ENCODE measurements at places on chromosomes 12 and 14. TPM values are rescaled to one million over a fixed set of nuclear protein-coding genes. Genes with fewer than 3 reads are reported as not detected.

Gene SUDS3
- 22.1 TPM for total RNA-seq

Gene PTCSC3
- total RNA-seq: not detected

Gene BHLHE41
- 1.5 TPM for total RNA-seq

Gene CD69
- total RNA-seq: 0.16 TPM

Gene SMIM41
- total RNA-seq: not detected

Gene NYNRIN
- total RNA-seq: 0.03 TPM

Gene B4GALNT3
- total RNA-seq: 0.27 TPM

Gene CCDC38
- not detected for total RNA-seq

Gene SERPINA12
- not detected for total RNA-seq

Gene OR4K14
- total RNA-seq: not detected

Gene RAPGEF3
- total RNA-seq: 4.1 TPM

Gene GALNT8
- 0.35 TPM for total RNA-seq

Gene ADGRD1
- 0.03 TPM for total RNA-seq

Gene FGF23
- total RNA-seq: not detected

Gene LRP1
- 12.5 TPM for total RNA-seq

Gene FSCB
- not detected for total RNA-seq

Gene VDR
- 6.1 TPM for total RNA-seq

Gene TGM1
- total RNA-seq: 0.76 TPM

Gene LHX5
- not detected for total RNA-seq

Gene VASH1
- 0.30 TPM for total RNA-seq

Gene CISTR
- total RNA-seq: not detected

Gene GNG2
- total RNA-seq: 3.3 TPM

Gene POTEM
- 0.10 TPM for total RNA-seq

Gene ASPG
- total RNA-seq: not detected

Gene CLEC9A
- not detected for total RNA-seq

Gene KLRG1
- 2.3 TPM for total RNA-seq

Gene OTX2
- total RNA-seq: not detected

Gene MEG3
- not detected for total RNA-seq

Gene TAS2R10
- total RNA-seq: 0.37 TPM

Gene TMCC3
- total RNA-seq: 5.2 TPM

Gene UNG
- total RNA-seq: 53.9 TPM

Gene NKX2-8
- not detected for total RNA-seq

Gene C12orf50
- not detected for total RNA-seq

Gene SPIC
- not detected for total RNA-seq

Gene MMP17
- 15.6 TPM for total RNA-seq

Gene TAS2R9
- not detected for total RNA-seq

Gene LRRC43
- not detected for total RNA-seq

Gene AEBP2
- total RNA-seq: 8.6 TPM

Gene TAS2R46
- not detected for total RNA-seq

Gene CLEC4D
- not detected for total RNA-seq

Gene LMBR1L
- 32.8 TPM for total RNA-seq

Gene MYH6
- not detected for total RNA-seq

Gene ASCL1
- not detected for total RNA-seq

Gene ZNF664
- total RNA-seq: 55.4 TPM

Gene DLGAP5
- 53.6 TPM for total RNA-seq

Gene CAPZA3
- not detected for total RNA-seq

Gene PITPNM2
- 6.2 TPM for total RNA-seq

Gene YY1
- total RNA-seq: 50.4 TPM

Gene TAS2R30
- 0.23 TPM for total RNA-seq

Gene CABP1
- not detected for total RNA-seq

Gene GPR137C
- 0.20 TPM for total RNA-seq

Gene ZFHX2
- total RNA-seq: 1.2 TPM

All from HT1080 (cell line).